Stimulated activated CD4-positive, alpha-beta T cell treated with anti-CD3 and anti-CD28 coated beads, Interleukin-1b, Interleukin-23, amount 100 ng/mL, for 1 hour (primary cell): ENCODE measurements at places on chromosomes 4 and X.

- DNase-seq, result no peak
Measured at GRCh38 chr4:17152941-17153540, 254.6 kb upstream of the LDB2 start.

DNA sequence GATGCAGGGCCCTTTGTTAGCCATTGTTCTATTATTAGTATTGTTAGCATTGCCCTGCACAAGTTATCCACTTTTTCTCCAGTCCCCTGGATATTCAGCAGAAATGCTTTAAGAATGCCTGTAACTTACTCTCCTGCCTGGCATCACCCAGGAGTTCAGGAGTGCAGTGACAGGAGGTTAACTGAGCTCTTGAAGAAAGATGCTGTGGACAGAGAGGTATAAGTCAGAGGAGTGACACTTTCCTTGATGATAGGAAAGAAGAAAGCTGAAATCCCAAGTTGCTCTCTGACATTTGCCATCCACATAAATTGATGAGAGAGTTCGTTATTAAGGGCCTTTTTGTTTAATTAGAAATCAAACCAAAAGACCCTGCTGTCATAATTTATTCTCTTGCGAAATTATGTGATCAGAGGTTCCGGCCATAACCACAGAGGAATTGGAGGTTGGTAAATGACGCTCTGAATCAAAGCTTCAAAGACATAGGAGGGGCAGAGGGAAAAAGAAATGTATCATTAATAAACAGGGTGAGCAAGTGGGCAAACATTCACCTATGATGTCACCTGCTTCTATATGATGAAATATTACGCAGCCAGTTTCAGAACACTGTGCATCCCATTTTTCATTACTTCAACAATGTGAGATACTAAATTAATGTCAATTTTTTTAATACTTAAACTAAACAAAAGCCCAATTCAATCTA lies 230.2 kb upstream of the JADE1 start:
- no peak for DNase-seq

DNA sequence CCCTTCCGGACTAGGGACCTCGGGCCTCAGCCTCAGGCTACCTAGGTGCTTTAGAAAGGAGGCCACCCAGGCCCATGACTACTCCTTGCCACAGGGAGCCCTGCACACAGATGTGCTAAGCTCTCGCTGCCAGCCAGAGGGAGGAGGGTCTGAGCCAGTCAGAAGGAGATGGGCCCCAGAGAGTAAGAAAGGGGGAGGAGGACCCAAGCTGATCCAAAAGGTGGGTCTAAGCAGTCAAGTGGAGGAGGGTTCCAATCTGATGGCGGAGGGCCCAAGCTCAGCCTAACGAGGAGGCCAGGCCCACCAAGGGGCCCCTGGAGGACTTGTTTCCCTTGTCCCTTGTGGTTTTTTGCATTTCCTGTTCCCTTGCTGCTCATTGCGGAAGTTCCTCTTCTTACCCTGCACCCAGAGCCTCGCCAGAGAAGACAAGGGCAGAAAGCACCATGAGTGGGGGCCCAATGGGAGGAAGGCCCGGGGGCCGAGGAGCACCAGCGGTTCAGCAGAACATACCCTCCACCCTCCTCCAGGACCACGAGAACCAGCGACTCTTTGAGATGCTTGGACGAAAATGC lies at the start of gene WAS:
Gene WAS (plus strand): TSS at position 389 of the 572 bp plus-strand sequence. CDS start 55 bp downstream, at position 444.
- no peak for DNase-seq

DNA sequence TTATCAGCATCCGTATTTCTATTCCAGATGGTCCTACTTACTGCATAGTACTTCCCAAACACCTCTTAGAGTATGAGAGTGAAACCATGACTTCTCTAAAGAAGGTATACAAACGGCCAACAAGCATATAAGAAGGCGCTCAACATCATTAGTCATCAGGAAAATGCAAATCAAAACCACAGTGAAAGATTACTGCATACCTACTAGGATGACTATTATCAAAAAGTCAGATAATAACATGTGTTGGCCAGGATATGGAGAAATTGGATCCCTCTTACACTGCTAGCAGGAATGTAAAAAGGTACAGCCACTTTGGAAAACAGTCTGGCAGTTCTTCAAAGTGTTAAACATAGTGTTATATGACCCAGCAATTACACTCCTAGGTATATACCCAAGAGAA lies 215.3 kb upstream of the CXorf66 start:
- no peak for DNase-seq

- DNase-seq, result no peak
Measured at GRCh38 chr4:5018096-5018495, 1.2 kb downstream of the CYTL1 start.

DNA sequence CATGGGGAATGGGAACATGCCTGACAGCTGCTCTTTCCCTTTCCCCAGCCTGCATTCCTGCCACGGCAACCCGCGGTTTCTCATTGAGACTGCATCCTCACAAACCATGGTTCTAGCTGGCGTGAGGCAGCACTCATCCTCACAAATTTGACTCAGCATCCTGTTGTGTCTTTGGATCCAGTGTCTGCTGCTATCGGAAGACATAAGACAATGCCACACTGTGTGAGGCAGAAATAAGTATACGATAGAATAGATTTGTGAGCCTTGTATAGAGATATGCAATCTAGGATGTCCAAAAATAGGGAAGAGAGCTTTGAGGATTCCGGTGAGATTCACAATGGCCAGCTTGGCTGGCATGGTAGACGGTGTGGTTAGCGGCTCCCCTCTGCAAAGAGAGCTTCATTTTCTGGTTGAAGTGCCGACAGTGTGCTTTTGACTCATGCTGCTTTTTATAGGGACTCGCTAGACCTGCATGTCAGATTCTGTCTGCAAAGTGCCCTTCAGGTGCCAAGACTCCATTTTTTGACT lies 161.3 kb upstream of the PSAPL1 start:
- DNase-seq, result no peak

DNA sequence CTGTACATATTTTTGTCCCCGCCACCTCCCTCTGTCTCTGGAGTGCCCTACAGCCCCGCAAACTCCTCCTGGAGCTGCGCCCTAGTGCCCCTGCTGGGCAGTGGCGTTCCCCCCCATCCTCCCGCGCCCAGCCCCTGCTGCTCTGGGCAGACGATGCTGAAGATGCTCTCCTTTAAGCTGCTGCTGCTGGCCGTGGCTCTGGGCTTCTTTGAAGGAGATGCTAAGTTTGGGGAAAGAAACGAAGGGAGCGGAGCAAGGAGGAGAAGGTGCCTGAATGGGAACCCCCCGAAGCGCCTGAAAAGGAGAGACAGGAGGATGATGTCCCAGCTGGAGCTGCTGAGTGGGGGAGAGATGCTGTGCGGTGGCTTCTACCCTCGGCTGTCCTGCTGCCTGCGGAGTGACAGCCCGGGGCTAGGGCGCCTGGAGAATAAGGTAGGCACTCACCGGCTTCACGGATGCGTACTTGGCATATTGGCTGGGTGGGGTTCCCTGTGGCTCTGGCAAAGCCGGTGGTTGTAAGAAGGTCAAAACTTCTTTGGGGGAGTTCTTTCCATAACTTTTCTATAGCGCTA lies 653 bp downstream of the HHIP start:
- no peak for DNase-seq

GRCh38 chr4:54384563-54384962 lies 155.5 kb downstream of the PDGFRA start:
- no peak for DNase-seq

DNA sequence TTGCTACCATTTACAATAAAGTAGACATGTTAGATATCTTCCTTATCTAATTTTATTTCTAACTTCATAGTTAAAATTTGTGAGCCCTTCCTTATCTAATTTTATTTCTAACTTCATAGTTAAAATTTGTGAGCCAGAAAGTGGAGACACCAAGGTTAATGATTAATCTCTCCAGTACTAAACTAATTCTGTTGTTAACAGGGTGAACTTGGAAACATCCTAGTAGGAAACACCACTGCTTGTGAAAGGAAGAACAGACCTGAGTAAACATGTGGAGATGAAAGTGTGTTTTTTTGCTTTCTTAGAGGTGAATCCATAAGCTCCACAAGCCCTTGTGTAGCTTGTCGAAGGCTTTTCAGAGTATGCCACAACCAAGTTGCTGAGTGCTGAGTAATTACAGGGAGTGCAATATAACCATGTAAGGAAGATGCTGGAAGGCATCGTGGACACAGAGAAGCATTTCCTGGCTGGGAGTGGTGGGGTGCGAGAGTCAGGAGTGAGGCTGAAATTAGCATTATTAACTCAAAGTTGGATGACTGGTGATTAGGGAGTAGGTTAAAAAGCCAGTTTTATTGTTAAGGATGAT lies 118.6 kb upstream of the NEIL3 start:
- DNase-seq, result no peak

- no peak for DNase-seq
Measured at GRCh38 chr4:5470318-5471198, 237.8 kb downstream of the EVC2 start.

DNA sequence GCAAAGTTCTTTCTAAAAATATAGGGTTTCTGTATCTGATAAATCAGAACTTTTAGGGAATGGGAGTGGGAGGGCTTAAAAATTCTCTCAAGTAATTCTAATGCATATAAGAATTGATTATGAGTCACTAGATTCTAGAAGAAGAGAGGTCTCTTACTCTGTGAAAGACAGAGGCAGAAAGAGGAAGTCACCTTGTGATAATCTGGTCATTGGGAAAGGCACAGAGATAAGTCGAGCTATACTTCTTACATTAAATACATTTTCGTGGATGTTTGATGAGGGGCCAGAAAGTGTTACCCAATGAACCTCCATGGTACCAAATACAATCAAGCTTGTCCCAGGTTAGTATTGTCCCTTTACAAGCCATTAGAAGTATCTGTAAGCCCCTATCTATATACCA lies 134.4 kb downstream of the MAD2L1 start:
- DNase-seq, result no peak

- DNase-seq, result no peak
Measured at GRCh38 chr4:4216648-4217047, 10.1 kb downstream of the OTOP1 start.

- DNase-seq, result no peak
Measured at GRCh38 chr4:28117084-28117682, 1256.5 kb downstream of the STIM2 start.

GRCh38 chr4:6808259-6808658 lies 25.7 kb downstream of the KIAA0232 start:
- DNase-seq, result no peak

GRCh38 chr4:132651196-132651595 lies 497.9 kb upstream of the PCDH10 start:
- DNase-seq, result no peak

GRCh38 chr4:11488657-11489452 lies 60.2 kb upstream of the HS3ST1 start:
- DNase-seq, result no peak

DNA sequence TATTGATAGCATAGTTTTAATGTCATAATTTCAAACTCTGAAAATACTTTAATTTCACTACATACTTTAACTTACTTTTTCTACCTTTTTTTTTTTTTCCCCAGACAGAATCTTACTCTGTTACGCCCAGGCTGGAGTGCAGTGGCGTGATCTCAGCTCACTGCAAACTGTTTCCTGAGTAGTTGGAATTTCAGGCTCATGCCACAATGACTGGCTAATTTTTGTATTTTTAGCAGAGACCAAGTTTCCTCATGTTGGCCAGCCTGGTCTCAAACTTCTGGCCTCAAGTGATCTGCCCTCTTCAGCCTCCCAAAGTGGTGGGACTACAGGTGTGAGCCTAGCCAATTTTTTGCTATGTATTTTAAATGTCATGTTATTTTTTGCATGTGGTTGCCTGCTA lies 741.6 kb downstream of the TRAM1L1 start:
- DNase-seq, result no peak

- DNase-seq, result no peak
Measured at GRCh38 chrX:3520458-3520857, 174.0 kb upstream of the MXRA5 start.

DNA sequence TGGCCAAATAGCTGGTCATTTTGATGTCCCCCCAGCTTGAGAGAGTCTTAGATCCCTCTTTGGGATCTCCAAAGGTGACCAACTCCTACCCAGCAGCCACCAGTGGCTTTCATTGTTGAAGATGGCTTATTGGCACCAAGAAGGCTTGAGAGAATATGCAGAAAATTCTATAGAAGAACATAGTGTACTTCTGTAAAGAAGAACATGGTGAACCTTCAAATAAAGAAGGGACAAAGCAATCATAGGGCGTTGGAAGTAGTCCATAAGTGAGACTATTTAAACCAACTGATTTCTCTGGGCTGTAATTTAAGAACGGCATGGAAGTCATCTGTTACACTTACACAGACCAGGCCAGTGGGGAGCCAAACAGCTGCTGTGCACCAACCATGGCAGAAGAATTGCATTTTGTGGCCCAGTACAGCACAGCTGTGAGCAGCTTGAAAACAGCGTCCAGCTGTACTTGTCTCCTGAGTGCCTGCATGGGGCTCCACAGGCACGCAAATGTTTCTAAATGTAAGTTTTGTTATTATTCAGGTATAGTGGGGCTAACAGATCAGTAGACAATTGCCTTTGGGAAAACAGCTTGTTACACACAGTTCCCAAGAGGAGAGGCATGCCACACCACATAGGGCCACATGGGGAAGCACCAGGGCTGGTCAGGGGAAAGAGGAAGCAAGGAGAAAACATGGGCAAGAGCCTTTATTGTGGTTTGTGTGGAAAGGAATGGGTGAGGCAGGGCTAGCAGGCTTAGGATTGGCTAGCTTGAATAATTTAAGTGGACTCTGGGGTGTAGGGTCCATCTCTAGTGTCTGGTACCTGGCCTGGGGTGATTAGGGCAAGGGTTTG lies 125.0 kb downstream of the ARHGAP6 start:
- no peak for DNase-seq

GRCh38 chrX:30144221-30144620 lies 71.1 kb upstream of the MAGEB2 start:
- no peak for DNase-seq

GRCh38 chr4:176492646-176493302 lies 173.0 kb downstream of the SPCS3 start:
- DNase-seq, result no peak

GRCh38 chrX:87310780-87311179 lies 206.8 kb upstream of the KLHL4 start:
- no peak for DNase-seq

DNA sequence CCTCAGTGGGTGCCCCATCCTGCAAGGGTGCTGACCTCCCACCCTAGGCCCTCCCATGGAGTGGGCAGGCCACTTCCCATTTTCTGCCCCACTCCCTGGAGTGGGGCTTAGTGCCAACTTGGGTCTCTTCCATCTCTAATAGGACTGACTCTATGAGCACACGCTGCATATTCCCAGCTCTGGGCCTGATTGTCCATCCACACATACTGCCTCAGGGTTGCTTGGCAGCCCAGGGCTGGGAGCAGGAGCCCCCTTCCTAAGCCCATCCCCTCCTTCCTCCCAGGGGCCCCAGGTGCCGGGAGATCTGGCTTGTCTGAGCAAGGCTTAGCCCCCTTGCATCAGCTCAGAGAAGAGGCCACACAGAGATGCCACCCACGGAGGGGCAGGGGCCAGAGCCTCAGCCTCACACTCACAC lies 55.1 kb downstream of the PJA1 start:
- DNase-seq, result no peak
